Common myeloid progenitor, CD34-positive (primary cell): ENCODE measurements at places on chromosomes 4 and X.

DNA sequence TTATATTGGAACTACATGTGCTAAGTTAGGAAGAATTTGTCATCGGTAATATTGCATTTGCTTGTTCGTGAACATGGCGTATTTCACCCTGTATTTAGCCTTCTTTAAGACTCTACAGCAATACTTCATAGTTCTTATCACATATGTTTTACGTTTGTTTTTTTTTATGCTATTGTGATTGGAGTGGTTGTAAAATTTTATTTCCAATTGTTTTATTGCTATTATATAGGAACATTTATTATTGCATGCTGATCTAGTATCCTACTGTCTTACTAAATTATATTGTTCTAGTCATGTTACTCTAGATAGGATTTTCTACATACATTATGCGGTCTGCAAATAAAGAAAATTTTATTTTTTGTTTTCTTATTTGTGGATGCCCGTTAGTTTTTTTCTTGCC is 107.4 kb downstream of the KDM6A start:
- no peak for DNase-seq

DNA sequence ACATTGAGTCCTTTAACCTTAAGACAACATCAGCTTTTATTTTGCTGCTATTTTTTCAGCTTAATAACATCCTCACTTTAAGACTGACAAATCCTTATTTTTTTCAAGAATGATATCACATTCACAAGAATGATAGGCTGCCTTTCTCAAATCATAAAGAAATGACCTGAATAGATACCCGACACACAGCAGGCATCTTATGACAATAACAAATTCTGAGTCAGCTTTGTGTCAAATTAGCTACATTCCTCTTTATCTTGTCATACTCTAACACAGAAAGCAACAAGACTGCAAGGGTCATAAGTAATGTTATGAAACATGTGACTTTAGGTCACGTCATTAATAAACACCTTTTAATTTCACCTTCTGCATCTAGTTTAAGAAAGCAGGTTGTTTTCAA is 2387.6 kb downstream of the PCDH7 start:
- DNase-seq, result no peak

GRCh38 chr4:176534566-176534965 is 214.8 kb downstream of the SPCS3 start:
- DNase-seq, result no peak

DNA sequence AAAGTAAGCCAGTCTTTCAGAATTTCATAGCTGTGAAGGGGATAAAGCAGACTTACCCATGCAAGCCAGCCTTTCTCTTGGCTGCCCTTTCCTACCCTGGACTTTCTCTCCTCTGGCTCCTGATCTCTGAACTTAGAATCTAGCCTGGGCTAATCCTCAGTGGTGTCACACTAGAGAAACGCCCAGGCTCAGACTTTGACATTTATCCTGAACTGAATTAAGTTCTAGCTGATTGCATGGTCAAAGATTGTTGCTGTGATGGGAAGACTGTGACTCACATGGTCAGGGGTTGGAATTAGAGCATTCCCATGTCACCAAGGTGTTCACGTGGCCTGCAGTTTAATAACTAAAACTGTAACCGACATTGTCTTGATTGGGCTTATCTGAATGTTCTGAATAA is 469.5 kb upstream of the FAT1 start:
- DNase-seq, result no peak

- DNase-seq, result peak; percentile 5
Measured at GRCh38 chr4:41256131-41256739, 493 bp upstream of the UCHL1 start.

DNA sequence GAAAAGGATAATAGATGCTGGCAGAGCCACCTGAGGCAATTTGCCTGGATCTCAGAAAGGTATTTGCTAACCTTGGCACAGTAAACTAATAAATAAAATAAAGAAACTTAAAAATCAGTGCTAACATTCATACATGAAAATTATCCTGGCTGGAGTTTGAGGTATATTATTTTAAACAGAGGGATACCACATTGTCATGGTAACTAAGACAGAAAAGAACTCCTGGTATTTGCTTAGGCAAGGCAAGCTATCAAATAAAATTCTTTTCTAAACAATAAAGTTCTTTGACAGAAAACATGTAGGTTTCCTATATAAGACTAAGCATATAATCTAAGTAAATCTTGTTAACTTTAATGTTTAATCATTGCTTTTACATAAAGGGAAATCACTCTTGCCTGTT is 218.8 kb downstream of the MAGEB17 start:
- no peak for DNase-seq

DNA sequence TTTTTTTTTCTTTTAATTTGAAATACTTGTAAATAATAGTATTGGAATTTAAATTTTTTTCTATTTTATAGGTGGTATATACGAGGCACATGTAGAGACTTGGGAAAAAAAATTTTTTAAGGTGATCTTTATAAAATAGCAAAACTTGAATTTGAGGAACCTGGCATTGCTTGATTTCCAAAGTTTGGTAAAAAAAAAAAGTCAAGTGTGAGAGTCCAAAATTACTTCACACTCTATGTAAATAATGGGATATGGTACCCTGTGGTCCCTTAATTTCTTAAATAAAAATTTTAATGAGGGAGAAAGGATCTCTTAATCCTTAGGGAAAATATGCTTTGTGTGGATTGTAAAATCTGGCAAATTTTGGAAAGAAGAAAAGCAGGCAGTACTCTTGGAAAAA is 19.0 kb downstream of the SPRY1 start:
- DNase-seq, result no peak

DNA sequence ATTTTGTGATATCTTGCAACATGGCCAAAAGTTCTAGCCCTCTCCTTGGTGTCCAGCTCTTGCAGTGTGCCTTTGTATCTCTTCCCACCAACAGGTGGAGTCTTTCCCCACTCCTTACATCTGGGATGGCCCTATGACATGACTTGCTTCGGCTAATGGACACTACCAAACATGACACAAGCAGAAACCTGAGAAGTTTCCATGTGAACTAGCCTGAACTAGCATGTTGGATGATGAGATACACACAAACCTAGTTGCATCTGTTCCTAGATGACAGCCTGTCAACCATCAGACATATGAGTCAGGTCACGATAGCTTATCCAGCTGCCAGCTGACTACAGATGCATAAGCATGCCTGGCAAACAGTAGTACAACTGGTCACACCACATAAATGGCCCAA is 207.5 kb upstream of the FTHL17 start:
- DNase-seq, result no peak

DNA sequence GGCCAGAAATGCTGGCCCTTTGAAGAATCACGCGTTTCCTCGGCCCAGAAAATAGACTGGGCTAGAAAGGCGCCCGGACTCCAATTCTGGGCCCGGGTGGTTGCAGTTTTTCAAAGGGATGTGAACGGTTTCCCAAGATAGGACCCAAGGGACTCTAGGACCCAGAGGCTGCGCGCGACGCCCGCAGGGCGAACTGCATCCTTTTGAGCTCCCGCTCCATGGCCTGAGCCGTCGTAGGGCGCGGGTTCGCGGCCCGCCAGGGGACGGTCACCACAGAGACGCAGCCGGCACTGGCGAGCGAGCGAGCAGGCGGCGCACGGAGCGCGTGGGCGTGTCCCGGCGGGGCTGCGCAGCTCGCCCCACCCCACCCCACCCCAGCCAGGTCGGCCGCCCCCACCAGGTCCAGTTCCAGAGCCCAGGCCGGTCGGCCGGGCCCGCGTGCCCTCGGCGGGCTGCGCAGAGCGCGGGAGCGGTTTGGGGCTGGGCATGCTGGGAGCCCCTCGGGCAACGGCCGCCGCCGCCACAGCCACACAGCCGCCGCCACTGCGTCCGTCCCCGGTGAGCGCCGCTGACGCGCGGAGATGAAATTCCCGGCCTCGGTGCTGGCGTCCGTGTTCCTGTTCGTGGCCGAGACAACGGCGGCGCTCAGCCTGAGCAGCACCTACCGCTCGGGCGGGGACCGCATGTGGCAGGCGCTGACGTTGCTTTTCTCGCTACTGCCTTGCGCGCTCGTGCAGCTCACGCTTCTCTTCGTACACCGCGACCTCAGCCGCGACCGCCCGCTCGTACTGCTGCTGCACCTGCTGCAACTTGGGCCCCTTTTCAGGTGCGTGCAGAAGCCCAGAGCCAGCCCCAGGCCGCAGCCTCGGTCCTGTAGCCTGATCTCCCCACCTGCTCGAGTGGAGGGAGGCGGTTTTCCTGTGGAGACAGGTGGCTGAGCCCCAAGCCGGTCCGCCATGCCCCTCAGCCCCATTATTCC is at the start of gene XK:
Gene XK, plus strand, starts transcription at position 411 of the 979 bp plus-strand sequence. Its CDS starts 171 bp downstream, at position 582.
- peak; percentile 66 for DNase-seq

DNA sequence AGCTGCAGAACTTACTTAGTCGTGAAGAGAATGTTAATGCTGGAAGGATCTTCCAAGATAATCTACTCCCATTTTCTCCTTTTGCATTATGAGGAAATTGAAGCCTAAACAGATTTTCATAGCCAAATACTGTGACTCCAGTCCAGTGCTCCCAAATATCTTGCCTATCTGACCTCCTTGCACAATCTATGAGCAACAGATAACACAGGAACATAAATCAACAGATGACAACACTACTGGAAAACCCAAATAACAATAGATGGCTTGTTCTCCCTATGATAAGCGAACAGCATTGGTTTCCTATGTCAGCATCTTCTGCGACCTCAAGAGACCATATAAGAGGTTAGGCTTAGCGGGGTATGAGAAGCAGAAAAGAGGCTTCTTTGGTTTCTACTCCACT is 88.0 kb downstream of the CORIN start:
- no peak for DNase-seq

DNA sequence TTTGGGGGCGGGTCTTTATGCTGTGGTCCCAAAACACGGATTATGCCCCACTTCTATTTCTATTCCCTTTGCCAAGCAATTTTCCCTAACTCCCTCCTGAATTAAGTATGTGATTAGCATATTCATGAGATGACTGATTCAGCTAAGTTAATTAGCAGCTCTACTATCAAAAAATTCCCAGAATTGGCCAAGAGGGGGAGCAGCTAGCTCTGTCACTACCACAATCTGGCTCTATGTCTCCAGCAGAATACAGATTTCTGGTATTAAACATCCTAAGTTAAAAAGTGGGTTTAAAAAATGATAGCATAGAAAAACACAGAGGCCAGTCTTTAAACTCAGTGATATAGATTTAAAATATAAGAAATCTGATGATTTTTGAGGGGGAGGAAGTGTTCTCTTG is 80.3 kb downstream of the GPC4 start:
- peak; percentile 42 for DNase-seq

DNA sequence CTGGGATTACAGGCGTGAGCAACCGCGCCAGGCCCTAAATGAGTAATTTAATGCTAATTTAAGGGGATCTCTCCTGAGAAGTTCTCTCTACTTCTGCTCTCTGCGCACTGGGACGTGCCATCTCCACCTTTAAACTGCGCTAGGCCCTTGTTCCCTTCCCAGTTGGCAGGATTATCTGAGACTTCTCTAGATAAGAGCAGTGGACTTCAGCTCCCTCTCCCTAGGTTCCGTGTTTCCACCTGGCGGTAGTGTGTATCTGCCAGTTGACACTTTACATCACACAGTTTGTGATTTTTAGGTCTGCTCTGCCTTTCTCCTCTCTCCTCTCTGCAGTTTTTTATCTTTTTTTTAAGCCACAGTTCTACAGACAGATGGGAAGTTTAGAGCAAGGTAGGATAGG is 40.2 kb downstream of the ARHGAP10 start:
- no peak for DNase-seq

GRCh38 chrX:148913971-148914370 is 413.6 kb downstream of the AFF2 start:
- no peak for DNase-seq

- peak; percentile 74 for DNase-seq
Measured at GRCh38 chrX:13747836-13748235, 13.3 kb downstream of the OFD1 start.

DNA sequence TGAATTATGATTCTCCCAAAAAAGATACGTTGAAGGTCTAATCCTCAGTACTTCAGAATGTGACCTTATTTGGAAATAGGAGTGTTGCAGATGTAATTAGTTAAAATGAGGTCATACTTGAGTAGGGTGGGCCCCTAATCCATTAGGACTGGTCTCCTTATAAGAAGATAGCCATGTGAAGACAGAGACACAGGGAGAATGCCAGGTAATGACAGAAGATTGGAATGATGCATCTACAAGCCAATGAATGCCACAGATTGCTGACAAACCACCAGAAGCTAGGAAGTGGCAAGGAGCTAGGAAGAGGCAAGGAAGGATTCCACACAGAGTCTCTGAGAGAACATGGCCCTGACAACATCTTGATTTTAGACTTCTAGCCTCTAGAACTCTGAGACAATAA is 7.4 kb upstream of the RPS6KA3 start:
- no peak for DNase-seq

DNA sequence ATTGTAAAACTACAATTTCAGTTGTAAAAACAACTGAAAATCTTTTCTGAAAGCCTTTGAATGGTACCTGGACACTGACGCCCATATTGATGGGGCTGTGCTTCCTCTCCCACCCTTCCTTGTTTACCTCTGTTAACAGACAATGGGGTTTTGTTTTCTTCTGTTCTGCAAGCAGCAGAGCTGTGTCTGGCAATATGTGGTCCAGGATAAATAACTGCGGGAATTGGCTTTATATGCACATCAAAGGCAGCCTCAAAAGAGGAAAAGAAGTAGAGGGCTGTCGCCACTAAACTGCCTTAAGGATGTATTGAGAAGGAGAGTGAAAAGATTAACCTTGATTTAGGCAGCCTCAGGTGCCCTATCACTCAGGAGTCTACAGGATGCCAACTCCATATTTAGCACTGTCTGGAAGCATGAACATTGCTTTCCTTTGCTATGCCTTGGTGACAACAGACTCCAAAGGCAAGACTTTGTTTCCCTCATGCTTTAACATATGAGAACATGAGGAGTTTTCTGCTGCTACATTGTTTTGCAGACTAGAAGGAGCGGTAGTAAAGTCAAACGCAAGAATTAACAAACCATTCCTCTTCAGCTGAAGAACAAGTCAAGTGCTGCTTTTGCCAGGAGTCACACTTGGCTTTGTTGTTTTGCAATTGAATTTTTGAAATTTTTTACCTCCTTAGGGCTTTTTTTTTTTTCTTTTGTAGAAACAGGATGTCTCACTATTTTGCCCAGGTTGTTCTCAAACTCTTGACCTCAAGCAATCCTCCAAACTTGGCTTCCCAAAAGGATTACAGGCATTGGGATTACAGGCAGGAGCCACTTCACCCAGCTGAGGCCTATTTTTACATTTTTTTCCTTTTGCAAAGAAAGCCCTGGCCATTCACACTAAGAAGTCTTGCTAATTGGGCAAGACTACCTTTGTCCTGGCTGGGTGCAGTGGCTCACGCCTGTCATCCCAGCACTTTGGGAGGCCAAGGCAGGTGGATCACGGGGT is 3.0 kb downstream of the IL21 start:
- DNase-seq, result no peak
